ENCODE measurements at places on chromosomes 4 and X.

GRCh38 chr4:38132843-38133662 is 172.9 kb downstream of the PTTG2 start:
- DNase-seq: no peak

- no peak for DNase-seq
Measured at GRCh38 chr4:3349116-3349515, 56.3 kb downstream of the RGS12 start.

DNA sequence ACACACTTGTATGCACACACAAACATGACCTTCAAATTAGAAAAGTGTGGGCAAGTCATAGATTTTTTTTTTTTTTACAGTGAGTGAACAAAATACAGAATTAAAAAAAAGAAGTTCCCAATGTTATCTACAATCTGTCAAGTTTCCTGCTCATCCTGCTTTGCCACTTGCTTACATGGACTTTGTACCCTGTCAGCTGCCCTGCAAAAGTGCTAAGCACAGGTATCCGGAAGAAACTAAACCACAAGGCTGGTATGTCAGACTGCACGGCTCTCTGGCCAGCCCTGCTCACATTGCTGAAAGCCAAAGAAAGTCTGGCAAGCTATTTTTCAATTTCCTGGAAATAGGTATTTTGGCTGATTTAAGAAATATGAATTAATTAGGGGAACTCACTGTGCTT is 38.9 kb upstream of the BCLAF3 start:
- no peak for DNase-seq

- no peak for DNase-seq
Measured at GRCh38 chr4:102828497-102828808, 1.1 kb upstream of the UBE2D3 start.

GRCh38 chr4:31545755-31546154 is 825.6 kb downstream of the PCDH7 start:
- DNase-seq: no peak

- no peak for DNase-seq
Measured at GRCh38 chr4:125762537-125762936, 447.8 kb downstream of the FAT4 start.
